ENCODE measurements at places on chromosomes 16 and 17. TPM values are rescaled to one million over a fixed set of nuclear protein-coding genes. Genes with fewer than 3 reads are reported as not detected.
A peak's percentile ranks its signal among the peaks of the same experiment; 100 is the strongest.

The CCL1 gene
- total RNA-seq, result not detected

GRCh38 chr17:973053-973452 lies 6.5 kb downstream of the NXN start:
- peak; percentile 16 for DNase-seq

DNA sequence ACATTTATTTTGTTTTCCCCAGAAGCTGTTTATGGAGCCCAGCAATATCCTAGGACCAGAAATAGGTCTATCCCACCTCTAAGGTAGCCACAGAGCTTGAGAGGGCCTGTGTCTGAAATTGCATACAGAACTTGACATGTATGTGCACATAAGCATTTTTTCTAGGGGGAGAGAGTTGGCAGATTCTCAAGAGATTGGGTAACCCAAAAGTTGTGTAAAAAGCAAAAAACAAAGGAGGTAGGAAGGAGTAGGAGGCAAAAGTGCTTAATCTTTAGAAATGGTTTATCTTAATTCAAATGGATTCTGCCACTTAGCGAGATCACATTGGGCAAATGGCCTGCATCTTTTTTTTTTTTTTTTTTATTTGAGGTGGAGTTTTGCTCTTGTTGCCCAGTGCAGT lies 3.5 kb downstream of the PLK1 start:
- no peak for DNase-seq

DNA sequence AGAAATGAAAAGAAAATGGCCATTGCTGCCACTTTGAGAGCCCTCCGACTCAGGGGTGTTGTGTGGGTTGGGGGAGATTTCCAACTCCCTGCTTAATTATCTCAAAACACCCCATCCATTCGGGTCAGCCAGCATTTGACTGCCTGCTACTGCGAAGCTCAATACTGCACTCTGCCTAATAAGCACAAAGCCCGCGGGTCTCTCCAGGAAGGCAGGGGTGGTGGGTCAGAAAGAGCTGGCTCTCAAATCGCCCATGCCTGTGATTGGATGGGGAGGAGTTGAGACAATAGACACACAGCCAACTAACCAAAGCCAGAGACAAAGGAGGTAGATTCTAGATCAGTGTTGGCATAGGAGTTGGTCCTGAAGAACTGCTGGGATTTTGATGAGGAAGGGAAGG lies 2.3 kb upstream of the XAF1 start:
- DNase-seq, result no peak

GRCh38 chr17:82217530-82218204 lies 5.0 kb upstream of the CCDC57 start:
- DNase-seq, result peak; percentile 83

- no peak for DNase-seq
These were observed 252.9 kb downstream of the GRIN2A start for GRCh38 chr16:9929313-9929712.

DNA sequence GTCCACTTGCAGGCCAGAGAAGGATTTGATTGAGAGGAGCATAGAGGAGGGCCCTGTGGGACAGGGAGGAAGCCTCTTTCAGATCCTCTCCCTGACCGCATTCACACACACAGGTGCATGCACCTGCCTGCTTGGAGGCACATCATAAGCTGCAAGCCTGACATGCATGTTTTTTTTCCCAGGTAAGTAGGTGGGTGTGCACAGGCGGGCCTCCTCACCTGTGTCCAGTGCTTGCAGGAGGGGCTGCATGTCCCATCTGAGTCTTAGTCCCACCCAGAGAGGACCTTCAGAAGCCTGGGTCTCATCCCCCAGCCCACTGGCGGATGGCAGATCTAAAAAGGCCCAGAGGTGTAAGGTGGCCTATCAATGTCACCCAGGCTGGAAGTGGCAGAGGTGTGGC lies 130.8 kb downstream of the TMEM132E start:
- DNase-seq, result no peak
